ENCODE measurements at places on chromosomes 4 and X. TPM values are rescaled to one million over a fixed set of nuclear protein-coding genes. Genes with fewer than 3 reads are reported as not detected.

The AMER1 gene
- total RNA-seq = 2.6 TPM

The SSR4 gene
- total RNA-seq = 445 TPM

The RPS6KA6 gene
- 5.2 TPM for total RNA-seq

The PIM2 gene
- 8.4 TPM for total RNA-seq

The OPHN1 gene
- 1.7 TPM for total RNA-seq

The BEX2 gene
- total RNA-seq = 8.7 TPM

The SCML1 gene
- total RNA-seq = 5.2 TPM

The GC gene
- total RNA-seq = not detected

The GAGE12F gene
- not detected for total RNA-seq

The IGFBP7 gene
- 283 TPM for total RNA-seq

The OPRPN gene
- total RNA-seq = not detected

The CXCL3 gene
- total RNA-seq = 3.3 TPM

The MAMLD1 gene
- total RNA-seq = 6.4 TPM

The PCDH19 gene
- total RNA-seq = 0.02 TPM

The NKX3-2 gene
- 0.17 TPM for total RNA-seq

The ADGRG4 gene
- total RNA-seq = not detected

The CSAG3 gene
- total RNA-seq = not detected

The CXCL10 gene
- total RNA-seq = 0.07 TPM

The BRCC3 gene
- total RNA-seq = 26.6 TPM

The FGF13 gene
- 0.05 TPM for total RNA-seq

The KLKB1 gene
- total RNA-seq = not detected

The RASSF6 gene
- total RNA-seq = 0.66 TPM

The CSAG2 gene
- not detected for total RNA-seq

The TIGD4 gene
- total RNA-seq = 0.31 TPM

The SLC49A3 gene
- total RNA-seq = 0.21 TPM

The CLGN gene
- total RNA-seq = 4.5 TPM

The SSX3 gene
- total RNA-seq = not detected

The PABPC1L2A gene
- not detected for total RNA-seq

The HHIP gene
- 0.76 TPM for total RNA-seq

The SERPINA7 gene
- total RNA-seq = not detected

The SPIN2A gene
- total RNA-seq = 0.12 TPM
